ENCODE measurements at places on chromosomes 4 and X. TPM values are rescaled to one million over a fixed set of nuclear protein-coding genes. Genes with fewer than 3 reads are reported as not detected.

DNA sequence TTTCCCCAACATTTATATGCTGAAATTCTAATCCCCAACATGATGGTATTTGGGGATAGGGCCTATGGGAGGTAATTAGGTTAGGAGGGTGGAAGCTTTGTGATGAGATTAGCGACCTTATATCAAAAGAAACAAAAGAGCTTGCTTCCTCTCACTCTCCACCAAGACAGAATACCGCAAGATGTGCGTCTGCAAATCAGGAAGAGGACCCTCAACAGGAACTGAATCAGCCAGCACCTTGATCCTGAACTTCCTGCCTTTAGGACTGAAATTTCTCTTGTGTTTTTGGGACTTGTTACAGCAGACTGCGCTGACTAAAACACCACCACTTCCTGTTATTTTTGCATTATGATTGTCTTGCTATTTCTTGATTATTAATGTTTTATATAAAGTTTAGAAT is 1889.4 kb downstream of the C4orf33 start:
- DNase-seq, result no peak
- no peaks in the 10 kb centered on the region for H3K36me3 ChIP-seq
- no peaks in the 10 kb centered on the region for H3K27me3 ChIP-seq
- H3K4me1 ChIP-seq, result no peaks in the 10 kb centered on the region
- H3K4me3 ChIP-seq, result no peak overlapping the region

- peak overlapping the region; percentile 99 for H3K4me3 ChIP-seq
- H3K27me3 ChIP-seq, result no peaks in the 10 kb centered on the region
- H3K4me1 ChIP-seq, result peaks cover 47% of the 10 kb centered on the region
- no peaks in the 10 kb centered on the region for H3K36me3 ChIP-seq
- no peak for DNase-seq
Measured at GRCh38 chr4:169618286-169618685, 2.1 kb upstream of the CLCN3 start.

- no peak for DNase-seq
- peaks cover 73% of the 10 kb centered on the region for H3K4me1 ChIP-seq
- peak overlapping the region; percentile 58 for H3K4me3 ChIP-seq
- no peaks in the 10 kb centered on the region for H3K27me3 ChIP-seq
- H3K27ac ChIP-seq, result peak overlapping the region; percentile 84
- H3K36me3 ChIP-seq, result peaks cover 14% of the 10 kb centered on the region
Measured at GRCh38 chrX:2701600-2701999, 10.5 kb downstream of the CD99 start.

- no peak overlapping the region for H3K27ac ChIP-seq
- H3K4me1 ChIP-seq, result no peaks in the 10 kb centered on the region
- H3K4me3 ChIP-seq, result no peak overlapping the region
- H3K27me3 ChIP-seq, result peaks cover 8% of the 10 kb centered on the region
- DNase-seq, result no peak
Measured at GRCh38 chr4:182684796-182685195, 232.4 kb downstream of the DCTD start.

GRCh38 chr4:71709961-71710360 is 73.9 kb downstream of the GC start:
- H3K27ac ChIP-seq, result no peak overlapping the region
- DNase-seq, result no peak
- peaks cover 9% of the 10 kb centered on the region for H3K27me3 ChIP-seq
- H3K4me3 ChIP-seq, result no peak overlapping the region
- no peaks in the 10 kb centered on the region for H3K36me3 ChIP-seq
- no peaks in the 10 kb centered on the region for H3K4me1 ChIP-seq

- no peak for DNase-seq
- no peak overlapping the region for H3K4me3 ChIP-seq
- no peaks in the 10 kb centered on the region for H3K4me1 ChIP-seq
- H3K27me3 ChIP-seq, result peaks cover 27% of the 10 kb centered on the region
- H3K27ac ChIP-seq, result no peak overlapping the region
Measured at GRCh38 chrX:13955975-13956374, 73.7 kb downstream of the GEMIN8 start.

DNA sequence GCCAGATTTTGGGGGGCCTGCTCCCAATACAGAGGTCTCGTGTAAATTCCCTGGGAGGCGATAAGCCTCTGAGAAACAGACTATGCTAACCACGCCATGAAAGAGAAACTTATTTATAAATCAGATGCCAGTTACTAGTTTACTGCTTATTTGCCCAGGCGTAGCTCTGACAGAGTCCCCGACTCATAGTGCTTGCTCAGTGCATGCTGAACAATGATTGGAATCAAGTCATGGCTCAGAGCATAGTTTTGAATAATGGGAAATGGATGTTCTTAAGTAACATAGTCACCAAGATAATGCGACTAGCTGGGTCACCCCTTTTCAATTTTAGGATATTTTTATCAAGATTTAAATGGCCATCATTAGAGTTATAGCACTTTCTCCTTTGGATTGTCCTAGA is 39.9 kb downstream of the HTT start:
- no peak overlapping the region for H3K27ac ChIP-seq
- peaks cover 14% of the 10 kb centered on the region for H3K36me3 ChIP-seq
- peaks cover 11% of the 10 kb centered on the region for H3K4me1 ChIP-seq
- H3K4me3 ChIP-seq, result no peak overlapping the region
- no peaks in the 10 kb centered on the region for H3K27me3 ChIP-seq

GRCh38 chrX:140086691-140087090 is 121.4 kb upstream of the CXorf66 start:
- no peak overlapping the region for H3K4me3 ChIP-seq
- H3K4me1 ChIP-seq, result peaks cover 4% of the 10 kb centered on the region
- no peak overlapping the region for H3K27ac ChIP-seq
- no peaks in the 10 kb centered on the region for H3K36me3 ChIP-seq
- DNase-seq, result no peak
- no peaks in the 10 kb centered on the region for H3K27me3 ChIP-seq

- H3K27ac ChIP-seq, result no peak overlapping the region
- no peak for DNase-seq
Measured at GRCh38 chrX:63673896-63674295, 111.1 kb downstream of the ARHGEF9 start.

GRCh38 chrX:20767346-20767745 is 500.6 kb upstream of the RPS6KA3 start:
- no peak overlapping the region for H3K4me3 ChIP-seq
- H3K27me3 ChIP-seq, result no peaks in the 10 kb centered on the region
- H3K36me3 ChIP-seq, result no peaks in the 10 kb centered on the region
- DNase-seq, result no peak
- no peak overlapping the region for H3K27ac ChIP-seq

DNA sequence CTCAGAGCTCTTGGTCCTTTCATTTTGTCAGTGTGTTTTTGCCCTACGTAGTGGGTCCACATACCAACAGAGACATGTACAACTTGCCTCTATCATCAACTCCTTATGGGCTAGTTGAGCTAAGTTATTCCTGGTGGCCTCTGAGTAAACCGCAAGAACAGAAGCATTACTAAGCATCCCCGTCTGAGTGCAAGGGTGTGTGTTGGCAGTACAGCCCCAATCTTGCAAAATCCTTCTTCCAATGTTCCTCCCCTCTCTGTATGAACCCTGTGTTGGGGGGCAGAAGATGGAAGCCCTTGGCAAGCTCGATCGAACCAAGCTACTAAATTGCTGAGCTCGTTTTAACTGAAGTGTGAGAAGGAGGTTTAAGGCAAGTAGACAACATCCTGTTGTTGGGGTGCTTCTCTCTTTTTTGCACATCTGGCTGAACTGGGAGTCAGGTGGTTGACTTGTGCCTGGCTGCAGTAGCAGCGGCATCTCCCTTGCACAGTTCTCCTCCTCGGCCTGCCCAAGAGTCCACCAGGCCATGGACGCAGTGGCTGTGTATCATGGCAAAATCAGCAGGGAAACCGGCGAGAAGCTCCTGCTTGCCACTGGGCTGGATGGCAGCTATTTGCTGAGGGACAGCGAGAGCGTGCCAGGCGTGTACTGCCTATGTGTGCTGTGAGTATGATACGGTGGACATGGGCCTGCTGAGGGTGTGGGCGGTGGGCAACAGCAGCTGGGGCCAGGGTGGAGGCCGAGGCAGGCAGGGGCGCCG is at the start of gene SH2D1A:
TSS of gene SH2D1A (plus strand) at position 447 of the 760 bp plus-strand sequence. CDS start at position 527, 80 bp downstream.
- H3K4me3 ChIP-seq, result peak within 1 kb of the TSS; percentile 84
- no peaks in the 10 kb centered on the region for H3K36me3 ChIP-seq
- no peak for DNase-seq
- peaks cover 55% of the 10 kb centered on the region for H3K4me1 ChIP-seq

GRCh38 chrX:54825716-54826438 is 18.3 kb downstream of the MAGED2 start:
- no peak for DNase-seq
- no peaks in the 10 kb centered on the region for H3K4me1 ChIP-seq
- H3K36me3 ChIP-seq, result no peaks in the 10 kb centered on the region
- no peak overlapping the region for H3K27ac ChIP-seq
- no peak overlapping the region for H3K4me3 ChIP-seq

GRCh38 chr4:138875891-138876608 is 139.5 kb upstream of the NOCT start:
- no peak overlapping the region for H3K4me3 ChIP-seq
- DNase-seq, result no peak
- no peaks in the 10 kb centered on the region for H3K36me3 ChIP-seq
- H3K4me1 ChIP-seq, result no peaks in the 10 kb centered on the region
- H3K27ac ChIP-seq, result no peak overlapping the region

DNA sequence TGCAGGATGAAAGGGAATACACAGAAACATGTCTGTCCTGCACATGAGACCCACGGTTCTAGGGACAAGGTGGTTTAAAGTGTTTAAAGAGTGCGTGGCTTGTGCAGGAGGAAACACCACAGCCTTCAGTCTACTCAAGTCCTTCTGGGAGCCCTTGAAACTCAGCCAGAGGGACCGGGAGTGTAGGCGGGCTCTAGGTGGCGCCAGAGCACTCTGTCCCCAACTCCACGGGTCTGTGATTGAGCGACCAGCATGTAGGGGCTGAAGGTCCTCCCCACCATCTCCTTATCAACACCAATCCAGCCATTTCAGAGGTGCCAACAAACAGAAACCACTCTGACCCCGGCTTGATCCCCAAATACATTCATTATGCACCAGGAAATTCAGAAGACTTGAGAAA is 82.0 kb upstream of the CLDN34 start:
- H3K27me3 ChIP-seq, result peaks cover 14% of the 10 kb centered on the region
- no peak overlapping the region for H3K4me3 ChIP-seq
- H3K36me3 ChIP-seq, result no peaks in the 10 kb centered on the region
- no peaks in the 10 kb centered on the region for H3K4me1 ChIP-seq

DNA sequence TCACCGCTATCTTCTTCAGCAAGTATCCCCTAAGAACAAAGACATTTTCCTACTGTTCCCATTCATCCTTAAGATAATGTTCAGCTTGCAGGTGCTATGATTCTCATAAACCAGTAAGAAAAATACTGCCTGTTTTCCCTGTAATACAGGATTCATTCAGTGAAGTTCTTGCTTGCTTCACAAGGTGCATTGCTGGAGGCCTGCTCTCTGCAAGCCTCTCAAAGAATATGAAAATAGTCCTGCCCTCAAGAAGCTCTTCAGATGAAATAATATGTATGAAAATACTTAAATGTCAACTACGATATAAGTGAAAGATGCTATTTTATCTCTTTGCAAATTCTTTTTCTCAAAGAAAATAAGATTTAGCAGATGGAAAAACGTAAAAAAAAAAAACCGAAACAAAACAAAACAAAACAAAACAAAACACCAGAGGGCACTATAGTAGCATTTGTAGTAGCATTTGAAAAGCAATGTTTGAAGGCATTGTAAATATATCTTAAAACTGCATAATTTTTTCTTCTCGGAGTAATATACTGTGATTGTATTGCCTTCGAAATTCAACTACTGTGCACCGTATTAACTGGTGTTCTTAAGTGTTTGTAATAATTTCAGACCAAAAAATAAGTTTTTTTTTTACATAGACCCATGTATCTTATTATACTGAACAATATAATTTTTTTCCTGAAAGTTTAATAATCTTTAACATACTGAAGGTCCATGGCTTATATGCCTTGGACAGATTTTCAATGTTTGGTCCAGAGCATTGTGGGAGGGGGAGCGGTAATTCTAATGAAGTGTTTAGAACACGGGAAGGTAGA is 26.0 kb downstream of the ADH4 start:
- no peak for DNase-seq
- no peaks in the 10 kb centered on the region for H3K4me1 ChIP-seq
- H3K36me3 ChIP-seq, result no peaks in the 10 kb centered on the region
- no peak overlapping the region for H3K4me3 ChIP-seq
- H3K27me3 ChIP-seq, result peaks cover 4% of the 10 kb centered on the region

DNA sequence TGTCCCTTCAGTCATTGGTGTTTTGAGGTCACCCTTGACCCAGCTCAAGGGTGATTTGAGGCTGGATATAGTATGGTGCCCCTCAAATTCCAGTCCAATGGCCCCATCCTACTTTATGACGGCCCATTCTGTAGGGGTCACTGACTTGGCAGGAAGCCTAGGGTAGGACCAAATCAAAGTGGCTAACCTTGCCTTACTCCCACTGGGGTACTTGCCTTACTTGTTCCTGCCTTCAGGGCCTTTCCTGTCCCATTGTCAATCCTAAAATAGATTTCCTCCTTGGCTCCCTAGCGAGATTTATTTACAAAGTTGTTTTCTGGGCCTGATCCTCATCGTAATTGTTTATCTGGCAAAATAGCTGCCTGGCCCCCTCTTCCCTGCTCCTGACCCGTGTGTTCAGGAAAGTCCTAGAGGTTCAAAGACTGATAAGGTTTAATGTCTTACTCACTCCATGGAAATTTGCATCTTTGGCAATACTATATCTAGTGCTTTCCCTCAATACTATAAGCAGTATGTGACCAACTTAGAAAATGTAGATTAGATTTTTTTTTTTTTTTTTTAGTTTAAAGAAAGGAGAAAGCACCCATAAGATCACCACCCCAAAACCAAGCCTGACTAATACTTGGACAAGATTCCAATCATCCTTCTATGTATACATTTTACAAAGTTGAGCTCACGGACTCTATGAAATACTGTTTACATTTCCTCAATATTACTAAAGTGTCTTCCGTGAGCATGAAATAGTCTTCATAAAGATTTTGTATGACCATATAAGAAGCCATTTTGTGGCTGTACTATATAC is 44.8 kb downstream of the MSN start:
- peak overlapping the region; percentile 75 for H3K27ac ChIP-seq
- no peak overlapping the region for H3K4me3 ChIP-seq

GRCh38 chr4:89296896-89297295 is 10.7 kb downstream of the GPRIN3 start:
- H3K4me3 ChIP-seq, result peak overlapping the region; percentile 92
- H3K4me1 ChIP-seq, result peaks cover 58% of the 10 kb centered on the region
- no peak for DNase-seq
- H3K27ac ChIP-seq, result peak overlapping the region; percentile 95
- peaks cover 1% of the 10 kb centered on the region for H3K36me3 ChIP-seq
- H3K27me3 ChIP-seq, result no peaks in the 10 kb centered on the region

NAA11 gene
- not detected for total RNA-seq

SH3D19 gene
- total RNA-seq, result not detected

SPANXD gene
- total RNA-seq, result not detected

ASB9 gene
- not detected for total RNA-seq

EMCN gene
- not detected for total RNA-seq

WDR1 gene
- 550 TPM for total RNA-seq

ADH1C gene
- total RNA-seq, result not detected

OCIAD2 gene
- 20.0 TPM for total RNA-seq

APOOL gene
- 19.7 TPM for total RNA-seq

SPANXN4 gene
- total RNA-seq, result not detected

VEGFD gene
- total RNA-seq, result not detected

RAB40AL gene
- total RNA-seq, result 0.93 TPM

RADX gene
- total RNA-seq, result 7.6 TPM

SOWAHD gene
- total RNA-seq, result not detected

DOCK11 gene
- total RNA-seq, result 44.5 TPM
